Erythroblast (primary cell): ENCODE measurements at places on chromosomes 12 and 14.
A peak's percentile ranks its signal among the peaks of the same experiment; 100 is the strongest.

- peak; percentile 21 for DNase-seq
These were observed 7.5 kb upstream of the TRHDE start for GRCh38 chr12:72264548-72265175.

- peak; percentile 55 for DNase-seq
These were observed 12.2 kb upstream of the ITPR2 start for GRCh38 chr12:26845057-26845666.

DNA sequence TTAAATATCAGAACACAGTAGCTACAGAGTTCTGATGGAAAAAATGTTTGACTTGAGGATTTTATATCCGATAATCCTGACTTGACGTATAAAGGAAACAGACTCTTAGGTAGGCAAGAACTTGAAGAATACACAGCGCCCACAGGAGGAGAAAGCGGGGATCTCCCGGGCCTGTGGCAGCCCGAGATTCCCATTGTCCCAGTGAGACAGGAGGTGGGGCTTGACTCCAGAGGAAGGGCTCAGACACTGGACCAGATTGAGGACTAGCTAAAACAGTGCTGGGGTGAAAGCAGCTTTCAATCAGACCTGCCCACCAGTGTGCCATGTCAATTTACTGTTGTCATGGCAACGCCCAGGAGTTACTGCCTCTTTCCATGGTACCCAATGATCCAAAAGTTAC is 51.1 kb upstream of the C14orf180 start:
- no peak for DNase-seq

DNA sequence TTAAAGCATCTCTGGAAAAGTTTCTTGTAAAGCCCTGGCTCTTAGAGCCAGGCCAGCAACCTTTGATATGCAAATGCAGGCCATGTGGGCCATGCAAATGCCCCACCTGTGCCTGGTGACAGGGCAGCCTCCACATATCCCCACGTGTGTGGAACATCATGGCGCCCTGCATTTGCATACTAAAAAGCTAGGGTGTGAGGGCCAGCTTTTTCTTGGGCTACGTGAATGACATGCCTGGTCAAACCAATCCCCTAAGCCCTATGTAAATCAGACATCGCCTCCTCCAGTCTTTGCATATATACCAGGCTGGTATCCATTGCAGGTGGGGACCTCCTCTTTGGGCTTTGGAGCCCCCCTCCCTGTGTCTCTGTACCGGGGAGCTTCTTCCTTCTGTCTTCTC is 6.4 kb downstream of the CSRP2 start:
- DNase-seq = no peak

DNA sequence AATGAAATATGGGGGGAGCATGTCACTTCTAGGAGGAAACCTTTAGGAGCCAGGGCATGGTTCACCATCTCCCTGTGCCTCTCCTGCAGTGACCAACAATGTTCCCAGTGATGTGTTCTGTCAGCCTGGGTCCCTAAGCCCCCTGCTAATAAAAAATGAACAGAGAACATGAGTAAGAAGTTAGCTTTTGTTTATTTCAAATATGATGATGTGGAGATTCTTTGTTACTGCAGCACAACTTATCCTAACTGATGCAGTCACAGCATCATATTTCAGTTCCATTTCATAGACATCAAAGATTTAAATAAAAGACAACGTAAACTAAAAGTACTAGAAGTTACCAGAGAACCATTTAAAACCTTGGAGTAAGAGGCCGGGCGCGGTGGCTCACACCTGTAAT is 43.9 kb downstream of the SERPINA3 start:
- no peak for DNase-seq

GRCh38 chr12:115230606-115231005 is 546.6 kb upstream of the TBX3 start:
- DNase-seq = no peak

GRCh38 chr12:113838896-113839295 is 127.2 kb downstream of the RBM19 start:
- no peak for DNase-seq

GRCh38 chr14:53900499-53900898 is 56.1 kb downstream of the BMP4 start:
- DNase-seq = no peak

DNA sequence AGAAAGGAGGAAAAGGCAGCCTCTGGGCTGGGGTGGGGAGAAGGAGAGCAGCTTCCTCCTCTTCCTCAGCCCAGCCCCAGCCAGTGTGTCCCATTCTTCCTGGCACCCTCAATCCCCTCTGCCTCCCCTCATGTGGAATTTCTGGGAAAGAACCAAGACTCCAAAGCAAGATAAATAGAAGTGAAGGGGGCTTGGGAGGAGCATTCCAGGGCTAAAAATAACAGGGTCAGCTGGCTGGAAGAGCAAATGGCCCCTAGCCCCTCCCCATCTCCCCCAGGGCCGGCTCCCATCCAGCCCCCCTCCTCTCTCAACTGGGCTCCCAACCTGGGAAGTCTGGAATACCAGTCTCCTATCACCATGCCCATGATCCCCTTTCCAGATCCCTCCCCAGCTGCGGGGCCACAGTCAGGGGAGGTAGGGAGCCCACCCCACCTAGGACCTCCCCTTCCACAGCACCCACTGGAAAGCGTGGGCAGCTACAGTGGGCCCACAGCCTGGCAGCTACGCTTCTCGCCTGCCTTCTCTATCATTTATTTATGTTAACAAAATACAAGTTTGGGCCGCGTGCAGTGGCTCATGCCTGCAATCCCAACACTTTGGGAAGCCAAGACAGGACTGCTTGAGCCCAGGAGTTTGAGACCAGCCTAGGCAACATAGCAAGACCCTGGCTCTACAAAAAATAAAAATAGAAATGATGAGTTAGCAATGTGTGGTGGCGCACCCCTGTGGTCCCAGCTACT is 88.3 kb downstream of the IRF2BPL start:
- no peak for DNase-seq

GRCh38 chr14:73865534-73866113 is 14.0 kb downstream of the PTGR2 start:
- DNase-seq = no peak

DNA sequence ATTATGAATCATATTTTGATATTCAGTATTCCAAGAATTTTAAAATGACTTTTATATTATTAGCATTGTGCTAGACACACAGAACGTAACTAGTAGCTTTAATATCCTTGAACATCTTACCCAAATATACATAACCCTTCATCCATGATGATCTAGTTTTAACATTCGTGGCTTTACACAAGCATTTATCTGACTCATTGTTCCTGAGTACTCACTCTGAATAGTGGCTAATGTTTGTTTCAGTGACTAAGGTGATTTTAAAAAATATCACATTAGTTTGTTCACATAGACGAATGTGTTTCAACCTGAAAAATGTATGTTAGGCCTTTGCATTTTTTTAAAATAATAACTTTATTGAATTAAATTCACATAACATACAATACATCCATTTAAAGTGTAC is 80.0 kb upstream of the PTPRQ start:
- no peak for DNase-seq

DNA sequence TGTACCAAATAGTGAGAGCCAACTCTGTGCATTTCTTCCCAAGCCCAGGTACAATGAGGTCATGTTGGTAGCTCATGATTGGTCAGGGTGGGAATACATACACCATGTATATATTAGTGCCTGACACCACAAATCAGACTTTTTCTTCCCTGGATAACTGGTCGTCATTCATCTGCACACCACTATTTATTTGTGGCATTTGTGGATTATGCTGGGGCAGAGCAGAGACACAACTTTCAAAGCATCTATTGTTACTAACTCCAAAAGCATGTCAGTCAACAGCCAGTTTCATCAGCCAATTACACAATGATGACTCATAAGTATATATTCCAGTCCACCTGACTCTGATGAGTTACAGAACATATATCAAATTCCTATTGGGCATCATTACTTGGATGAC is 181.7 kb downstream of the ADAMTS20 start:
- DNase-seq = no peak

DNA sequence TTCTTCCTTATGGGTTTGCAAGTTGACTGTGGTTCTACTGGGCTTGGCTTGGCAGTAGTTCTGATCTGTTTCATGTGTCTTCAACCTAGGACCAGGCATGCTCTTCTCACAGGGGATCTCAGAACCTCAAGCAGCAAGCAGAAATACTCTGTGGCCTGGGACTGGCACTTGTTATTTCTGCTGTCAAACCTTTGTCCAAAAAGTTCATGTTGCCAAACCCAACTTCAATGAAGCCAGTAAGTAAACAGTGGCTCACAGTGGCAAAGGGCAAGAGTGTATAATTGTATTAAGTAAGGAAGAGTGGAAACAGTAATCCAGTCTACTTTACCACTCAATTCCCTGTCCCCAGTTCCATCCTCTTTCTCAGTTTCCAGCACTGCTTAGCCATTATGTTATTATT is 15.7 kb upstream of the HMGA2 start:
- no peak for DNase-seq

- no peak for DNase-seq
These were observed 197.0 kb upstream of the C14orf180 start for GRCh38 chr14:104382361-104383087.

DNA sequence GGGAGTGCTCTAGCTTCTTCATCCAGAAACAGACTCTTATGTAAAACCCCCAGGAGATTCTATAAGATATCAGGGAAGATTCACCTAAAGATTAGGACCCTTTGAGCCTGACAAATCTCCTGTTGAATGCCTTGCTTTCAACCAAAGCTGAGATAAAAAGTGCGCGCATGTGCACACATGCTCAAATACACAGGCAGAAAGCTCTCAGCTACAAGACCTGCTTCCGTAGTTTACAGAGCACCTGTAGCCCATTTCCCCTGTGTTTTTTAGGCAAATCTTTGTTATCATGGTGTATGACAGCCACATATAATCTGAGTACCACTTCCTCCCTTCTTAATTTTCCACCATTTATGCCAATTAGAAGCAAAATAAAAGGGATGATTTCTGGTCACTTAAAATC is 866.9 kb downstream of the NRXN3 start:
- no peak for DNase-seq

DNA sequence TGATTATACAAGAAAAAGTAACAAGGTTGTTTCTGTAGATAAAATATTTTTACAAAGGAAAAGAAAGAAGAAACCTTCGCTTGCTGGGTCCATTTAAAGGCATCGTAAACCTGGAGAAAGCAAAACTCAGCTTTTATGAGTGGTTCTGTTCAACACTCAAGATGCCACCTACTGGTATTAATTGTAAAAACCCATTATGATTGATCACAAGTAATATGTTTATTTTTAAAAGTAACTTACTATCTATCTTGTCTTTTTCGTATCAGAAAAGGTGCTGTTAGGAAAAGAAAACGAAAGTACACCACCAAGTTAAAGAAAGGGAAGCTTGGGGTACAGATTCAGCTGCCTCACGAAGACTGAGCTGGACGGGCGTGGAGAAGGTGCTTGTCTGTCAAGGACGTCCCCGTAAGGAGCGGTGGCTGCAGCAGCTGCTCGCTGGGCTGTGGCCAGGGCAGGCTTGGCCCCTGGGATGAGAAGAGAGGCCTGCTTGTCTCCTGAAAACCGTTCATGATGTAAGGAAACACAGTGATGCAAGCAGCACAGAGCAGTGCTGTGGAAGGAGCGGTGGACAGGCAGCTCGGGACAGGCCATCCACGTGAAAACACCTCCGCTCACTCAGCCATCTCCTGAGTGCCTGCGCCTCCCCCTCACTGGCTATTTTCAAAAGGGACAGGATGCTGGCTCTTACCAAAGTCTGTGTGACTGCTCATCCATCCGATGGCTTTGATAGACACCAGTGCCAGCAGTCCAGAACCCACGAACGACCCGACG is 25.0 kb downstream of the SLC15A4 start:
- DNase-seq = no peak

GRCh38 chr12:62785941-62786559 is 148.9 kb downstream of the PPM1H start:
- DNase-seq = no peak

- no peak for DNase-seq
These were observed 299.3 kb downstream of the BCAT1 start for GRCh38 chr12:24649634-24650033.

GRCh38 chr12:47188576-47189441 is 109.0 kb upstream of the AMIGO2 start:
- no peak for DNase-seq

DNA sequence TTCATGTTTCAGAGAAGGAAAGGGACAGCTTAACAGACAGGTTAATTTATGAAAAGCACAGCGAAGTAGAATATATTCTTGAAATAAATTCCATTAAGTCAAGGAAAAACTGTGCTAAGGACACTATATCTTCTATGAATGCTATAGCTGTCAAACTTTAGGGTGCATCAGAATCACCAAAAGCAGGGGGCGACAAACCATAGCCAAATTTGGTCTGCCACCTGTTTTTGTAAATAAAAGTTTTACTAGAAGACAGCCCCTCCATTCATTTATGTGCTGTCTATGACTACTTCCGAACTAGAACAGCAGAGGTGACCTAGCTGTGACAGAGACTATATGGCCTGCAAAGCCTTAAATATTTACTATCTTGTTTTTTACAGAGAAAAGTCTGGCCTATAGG is 25.9 kb downstream of the PPP4R3A start:
- peak; percentile 36 for DNase-seq

GRCh38 chr12:131830335-131830913 is 2.2 kb downstream of the MMP17 start:
- DNase-seq = peak; percentile 63

DNA sequence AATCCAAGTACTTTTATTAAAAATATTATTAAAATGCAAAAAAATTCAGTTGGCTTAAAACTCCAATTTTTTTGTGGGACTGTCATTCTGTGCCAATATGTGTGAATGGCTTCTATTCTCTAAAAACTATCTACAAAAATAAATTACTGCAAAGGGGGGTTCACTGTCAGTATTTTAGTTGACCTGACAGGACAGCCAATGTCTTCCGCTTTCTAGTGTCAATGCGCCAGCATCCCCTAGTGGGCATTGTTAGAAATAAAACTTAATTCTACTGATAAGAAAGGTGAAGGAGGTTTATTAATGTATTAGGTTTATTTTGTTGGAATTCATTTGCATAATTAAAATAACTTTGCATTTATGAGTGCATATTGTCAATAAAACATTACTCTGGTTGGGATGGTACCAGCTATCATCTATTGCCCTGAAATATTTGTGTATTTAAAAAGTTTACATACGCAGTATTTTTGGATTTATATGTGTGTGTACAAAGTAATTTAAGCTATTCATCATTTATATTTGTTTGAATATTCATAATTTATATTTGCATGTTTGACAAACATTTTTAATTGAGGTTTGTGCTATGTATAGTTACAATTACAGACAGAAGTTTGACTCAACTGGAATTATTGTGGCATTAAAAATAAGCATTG is 527.2 kb downstream of the FLRT2 start:
- DNase-seq = peak; percentile 38

DNA sequence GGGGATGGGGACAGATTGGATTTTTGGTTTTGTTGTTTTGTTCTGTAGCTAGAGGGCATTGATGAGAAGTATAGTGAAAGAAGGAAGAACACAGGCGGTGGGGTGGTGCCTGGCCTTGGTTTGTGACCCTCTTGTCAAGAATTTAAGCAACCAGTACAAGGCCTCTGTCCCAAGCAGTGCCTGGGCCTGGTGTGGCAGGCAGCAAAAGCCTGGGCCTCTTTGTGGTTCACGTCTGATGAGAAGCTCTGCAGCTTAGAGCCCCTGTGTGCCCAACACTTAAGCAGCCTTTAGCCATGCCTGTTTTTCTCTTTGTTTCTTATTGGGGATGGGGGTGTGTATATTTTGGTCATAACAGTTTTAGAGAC is 98.0 kb downstream of the PPP2R5C start:
- no peak for DNase-seq
